DMS79 (cell line): ENCODE measurements at places on chromosomes 7 and 10.

- DNase-seq: no peak
Measured at GRCh38 chr10:1230138-1230537, 174.0 kb downstream of the WDR37 start.

DNA sequence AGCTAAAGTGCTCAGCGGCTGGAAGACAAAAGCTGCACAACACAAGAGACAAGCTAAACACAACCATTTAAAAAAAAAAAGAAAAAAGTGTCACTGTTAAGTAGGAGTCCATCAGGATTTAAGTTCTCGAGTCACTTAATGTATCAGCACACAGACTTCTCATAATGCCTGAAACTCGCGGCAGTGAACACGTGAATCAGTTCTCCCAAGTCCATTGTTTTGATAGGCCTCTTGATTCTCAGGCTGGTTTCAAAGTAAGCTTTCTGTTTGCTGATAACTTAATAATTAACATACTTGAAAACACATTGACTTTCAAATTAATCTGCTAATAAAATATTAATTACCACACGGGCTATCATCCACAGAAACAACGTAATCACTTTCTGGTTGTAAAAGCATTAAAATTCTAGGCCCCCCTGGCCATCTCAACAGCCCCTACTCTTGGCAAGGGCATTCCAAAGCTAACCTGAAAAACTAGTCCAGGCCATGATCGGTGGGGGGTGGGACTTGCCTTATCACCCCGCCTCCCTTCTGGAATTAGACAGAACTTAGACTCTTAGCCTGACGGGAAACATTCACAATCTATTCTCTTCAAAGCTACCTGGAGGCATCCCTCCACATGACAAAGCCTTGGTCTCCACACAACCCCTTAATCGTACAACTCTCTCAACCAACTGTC is 129.0 kb downstream of the DIP2C start:
- DNase-seq: no peak

DNA sequence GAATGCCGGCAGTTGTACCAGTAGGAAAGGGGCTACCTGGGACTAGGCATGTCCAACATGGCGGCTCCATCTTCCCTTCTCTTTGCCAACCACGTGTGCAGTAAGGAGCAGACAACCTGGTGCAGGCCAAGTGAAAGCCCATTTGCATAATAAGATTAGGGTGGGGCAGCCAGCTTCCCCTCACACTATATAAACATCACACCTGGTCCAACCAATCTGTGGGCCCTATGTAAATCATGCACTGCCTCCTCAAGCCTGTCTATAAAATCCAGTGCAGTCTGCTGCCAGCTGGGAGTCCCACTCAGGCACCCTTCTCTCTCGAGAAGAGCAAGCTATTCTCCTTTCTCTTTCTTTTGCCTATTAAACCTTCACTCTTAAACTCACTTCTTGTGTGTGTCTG is 429.3 kb downstream of the CALN1 start:
- DNase-seq: no peak

GRCh38 chr7:107315716-107316220 is 147.0 kb downstream of the HBP1 start:
- no peak for DNase-seq

- DNase-seq: no peak
Measured at GRCh38 chr7:94231305-94231704, 163.4 kb upstream of the COL1A2 start.

GRCh38 chr7:133623721-133624120 is 370.8 kb downstream of the EXOC4 start:
- DNase-seq: peak; percentile 40

- DNase-seq: no peak
Measured at GRCh38 chr7:105980645-105981396, 17.8 kb downstream of the CDHR3 start.

DNA sequence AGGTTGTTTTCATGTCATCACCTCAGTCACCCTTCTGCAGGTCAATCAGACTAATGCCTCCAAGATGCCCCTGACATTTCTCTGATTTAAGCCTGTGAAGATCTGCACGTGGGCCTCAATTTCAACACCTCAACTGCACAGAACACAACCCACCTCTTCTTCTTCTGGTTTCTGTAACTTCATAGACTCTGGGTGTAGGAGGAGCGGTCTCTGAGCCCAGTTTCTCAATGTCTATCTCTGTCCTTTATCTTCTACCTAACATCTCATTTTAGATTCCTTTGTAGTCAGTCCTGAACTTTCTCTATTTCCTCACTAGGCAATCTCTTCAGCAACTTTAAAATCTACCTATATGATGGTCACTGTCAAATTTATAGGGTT is 85.6 kb downstream of the PRKCQ start:
- no peak for DNase-seq

- DNase-seq: no peak
Measured at GRCh38 chr10:68103261-68103878, 5.9 kb upstream of the MYPN start.

- no peak for DNase-seq
Measured at GRCh38 chr7:135714534-135715009, 13.4 kb downstream of the SLC13A4 start.

GRCh38 chr7:152435384-152436110 is at the start of gene KMT2C:
Gene KMT2C, minus strand, starts transcription at chr7:152436003. Its CDS starts 217 bp downstream, at chr7:152435786.
- peak; percentile 8 for DNase-seq

DNA sequence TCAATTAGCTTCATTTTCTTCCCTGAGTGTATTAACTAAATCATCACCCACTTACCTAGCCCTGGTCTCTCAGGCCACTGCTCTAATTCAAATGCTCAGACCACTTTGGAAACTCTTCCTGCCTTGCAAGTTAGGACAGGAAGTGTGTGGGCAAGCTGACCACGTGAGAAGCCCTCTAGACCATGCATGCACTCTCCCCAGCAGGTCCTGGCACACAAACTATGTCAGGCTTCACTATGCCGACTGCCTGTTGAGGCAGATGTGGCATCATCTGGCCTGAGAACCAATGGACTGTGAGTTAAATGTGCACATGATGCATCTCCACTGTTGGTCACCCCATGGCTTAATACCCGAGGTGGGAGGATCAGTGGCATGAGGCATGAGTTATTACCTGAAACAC is 439.6 kb downstream of the GRID1 start:
- no peak for DNase-seq

- DNase-seq: no peak
Measured at GRCh38 chr10:32929634-32930033, 28.4 kb downstream of the ITGB1 start.

- no peak for DNase-seq
Measured at GRCh38 chr7:113008755-113009154, 77.9 kb downstream of the GPR85 start.
